Stimulated activated CD8-positive, alpha-beta memory T cell treated with anti-CD3 and anti-CD28 coated beads, Interleukin-7, amount 100 ng/mL, for 1 hour (primary cell): ENCODE measurements at places on chromosomes 5 and 9.

GRCh38 chr9:128429513-128430086 lies 8.9 kb downstream of the CERCAM start:
- DNase-seq = no peak

DNA sequence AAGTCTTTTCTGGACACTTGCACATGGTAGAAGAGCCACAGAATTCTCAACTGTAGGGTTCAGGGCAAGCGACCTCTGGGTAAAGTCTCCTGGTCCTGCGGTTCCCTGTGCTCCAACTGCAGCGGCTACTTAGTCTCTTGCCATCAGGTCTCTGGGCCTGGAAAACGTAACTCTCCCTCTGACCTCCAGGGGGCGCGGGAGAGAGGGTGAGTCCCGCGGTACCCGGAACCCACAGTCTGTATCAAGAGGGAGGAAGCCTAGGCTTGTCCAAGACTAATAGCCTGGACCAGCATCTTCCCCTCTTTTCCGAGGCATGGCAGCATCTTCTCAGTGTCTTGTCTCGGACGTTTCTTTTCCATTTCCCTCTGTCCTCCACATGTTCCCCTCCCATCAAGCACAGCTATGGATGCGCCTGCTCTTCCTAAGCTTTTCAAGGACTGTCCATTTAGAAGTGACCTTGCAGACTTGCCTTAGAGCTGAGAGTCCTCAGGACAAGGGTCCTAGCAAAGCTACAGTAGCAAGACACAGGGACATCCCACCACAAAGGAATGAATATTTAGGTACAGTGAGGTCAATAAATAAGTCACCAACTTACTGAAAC lies 59.3 kb downstream of the FSTL4 start:
- no peak for DNase-seq

DNA sequence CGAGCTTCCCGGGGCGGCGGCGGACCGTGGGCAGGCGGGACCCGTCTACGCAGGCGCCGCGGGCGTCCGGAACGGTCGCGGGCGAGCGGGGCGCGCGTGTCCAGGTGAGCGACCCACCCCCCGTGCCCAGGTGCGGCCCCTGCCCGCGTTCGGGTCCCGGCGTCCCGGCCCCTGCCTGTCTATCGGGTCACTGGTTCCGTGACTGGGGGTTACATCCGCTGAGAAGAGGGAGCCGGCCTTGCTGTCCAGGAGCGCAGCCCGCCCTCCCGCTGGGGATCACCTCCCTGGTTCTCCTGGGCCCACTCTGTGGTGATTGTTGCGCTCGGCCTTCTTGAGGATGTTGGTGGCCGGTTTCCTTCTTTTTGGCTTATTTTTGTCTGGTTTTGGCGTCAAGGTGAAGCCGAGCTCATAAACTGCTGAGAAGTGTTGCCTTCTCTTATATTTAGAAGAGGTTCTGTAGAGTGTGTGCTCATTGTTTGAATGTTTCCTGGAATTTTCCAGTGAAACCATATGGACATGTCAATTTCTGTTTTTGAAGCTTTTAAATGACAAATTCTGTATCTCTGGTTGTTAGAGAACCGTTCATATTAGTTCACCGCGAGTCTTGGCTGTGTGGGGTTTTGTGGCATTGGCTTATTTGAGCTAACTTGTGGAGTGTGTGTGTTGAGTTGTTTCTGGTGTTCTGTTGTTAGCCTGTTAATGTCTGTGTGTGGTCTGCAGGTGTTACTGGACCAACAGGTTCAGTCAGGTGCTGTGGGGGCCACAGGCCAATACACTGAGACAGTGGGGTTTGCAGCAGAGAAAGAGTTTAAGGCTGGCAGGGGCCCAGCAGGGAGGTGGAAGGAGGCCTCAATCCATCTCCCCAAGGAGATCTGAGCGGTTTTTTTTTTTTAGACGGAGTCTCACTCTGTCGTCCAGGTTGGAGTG lies 621 bp downstream of the CEP72 start:
- no peak for DNase-seq

GRCh38 chr5:139761057-139761450 lies 34.6 kb upstream of the PSD2 start:
- DNase-seq = no peak

GRCh38 chr5:14685757-14686156 lies 21.2 kb downstream of the OTULIN start:
- no peak for DNase-seq

- no peak for DNase-seq
Observed at GRCh38 chr5:120843390-120843980, 379.4 kb downstream of the PRR16 start.
